ENCODE measurements at places on chromosomes 3 and 15.
A peak's percentile ranks its signal among the peaks of the same experiment; 100 is the strongest.

GRCh38 chr15:92097474-92098178, 244.1 kb downstream of the SLCO3A1 start:
- DNase-seq, result peak; percentile 51

GRCh38 chr15:82952158-82953081, at the start of gene HOMER2:
Gene HOMER2 (minus strand): TSS chr15:82952720. CDS start chr15:82952535, 185 bp downstream.
- peak; percentile 21 for DNase-seq

GRCh38 chr3:48407542-48408099, 22.3 kb downstream of the PLXNB1 start:
- no peak for DNase-seq

DNA sequence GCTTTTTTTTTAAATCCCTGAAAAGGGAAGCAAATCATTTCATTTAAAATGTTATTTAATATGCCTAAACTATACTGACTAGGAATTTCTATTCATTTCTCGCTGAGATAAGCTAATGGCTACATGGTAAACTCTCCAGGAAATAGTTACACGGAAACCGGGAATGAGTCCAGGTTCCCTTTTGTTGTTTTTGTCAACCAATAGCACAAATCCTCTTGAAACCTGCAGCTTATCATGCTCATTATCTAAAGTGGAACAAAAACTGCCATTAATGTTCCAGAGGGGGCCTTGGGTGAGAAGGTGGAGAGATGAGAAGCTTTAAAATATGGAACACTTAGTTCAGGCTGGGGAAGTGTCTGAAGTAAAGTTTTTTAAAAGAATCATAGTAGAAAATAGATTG, 113.5 kb upstream of the ALCAM start:
- DNase-seq, result no peak

DNA sequence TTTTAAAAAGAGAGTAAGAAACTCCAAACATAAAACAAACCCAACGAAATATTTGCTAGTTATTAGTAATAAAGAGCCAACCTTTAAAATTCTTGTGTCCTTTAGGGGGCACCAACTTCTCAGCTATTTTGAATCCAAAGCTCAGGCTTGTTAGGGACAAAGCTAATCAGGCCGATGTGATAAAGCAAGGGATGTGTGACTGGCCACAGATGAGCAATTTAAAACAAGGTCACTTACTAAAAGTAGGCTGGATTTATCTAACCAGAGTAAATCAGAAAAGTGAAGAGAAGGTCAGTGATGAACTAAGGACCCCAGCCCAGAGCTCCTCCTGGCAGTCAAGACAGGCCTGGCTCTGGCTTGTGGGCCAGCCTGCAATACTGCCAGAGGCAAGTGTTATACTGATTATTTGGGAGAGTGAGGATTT, 108.5 kb downstream of the CYP19A1 start:
- DNase-seq, result no peak

DNA sequence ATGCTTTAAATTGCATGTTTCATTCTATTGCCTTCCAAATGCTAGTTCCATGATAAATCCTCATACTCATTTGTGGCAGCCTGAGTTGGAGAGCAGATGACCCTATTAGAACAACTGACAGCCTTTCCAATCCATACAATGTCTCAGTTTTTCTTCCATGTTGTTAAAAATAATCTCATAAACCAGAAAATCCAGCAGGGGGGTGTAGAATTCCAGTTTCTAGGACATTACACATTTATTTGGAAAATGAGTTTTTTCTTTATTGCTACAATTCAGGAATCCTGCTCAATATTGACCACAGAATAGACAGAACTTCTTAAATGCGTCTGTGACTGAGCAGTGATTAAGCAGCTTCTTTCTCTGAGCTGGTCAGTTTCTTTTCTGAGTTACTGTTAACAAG, 174.2 kb upstream of the ATP10A start:
- DNase-seq, result no peak

GRCh38 chr3:74009961-74010844, 385.5 kb upstream of the PDZRN3 start:
- no peak for DNase-seq

- no peak for DNase-seq
Measured at GRCh38 chr15:34837246-34838016, 42.1 kb upstream of the ACTC1 start.

DNA sequence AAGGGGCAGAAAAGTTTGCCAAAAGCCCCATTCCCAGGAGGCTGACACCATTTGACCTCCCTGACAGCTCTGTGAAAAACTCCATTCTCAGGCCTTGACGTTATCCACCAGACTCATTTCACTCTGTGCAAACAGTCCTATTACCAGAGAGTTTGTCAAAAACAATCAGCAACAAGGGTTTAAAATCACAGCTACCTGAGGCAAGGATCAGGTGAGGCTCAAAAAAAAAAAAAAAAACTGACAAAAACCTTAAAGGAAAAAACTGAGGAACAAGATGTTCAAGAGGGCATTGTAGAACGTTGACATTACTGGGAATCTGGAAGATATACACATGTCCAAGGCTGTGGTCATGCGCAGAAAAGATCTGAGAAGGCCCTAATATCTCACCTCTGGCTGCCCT, 11.4 kb downstream of the AVEN start:
- no peak for DNase-seq

- no peak for DNase-seq
Measured at GRCh38 chr15:24823473-24823872, 131.3 kb upstream of the SNRPN start.

GRCh38 chr3:23071296-23071695, 131.8 kb upstream of the UBE2E2 start:
- no peak for DNase-seq

GRCh38 chr15:57134851-57135250, 216.4 kb downstream of the TCF12 start:
- DNase-seq, result no peak

- no peak for DNase-seq
Measured at GRCh38 chr3:128415200-128415772, 51.4 kb downstream of the DNAJB8 start.

GRCh38 chr3:48233542-48233941, 7.4 kb upstream of the ZNF589 start:
- DNase-seq, result no peak

DNA sequence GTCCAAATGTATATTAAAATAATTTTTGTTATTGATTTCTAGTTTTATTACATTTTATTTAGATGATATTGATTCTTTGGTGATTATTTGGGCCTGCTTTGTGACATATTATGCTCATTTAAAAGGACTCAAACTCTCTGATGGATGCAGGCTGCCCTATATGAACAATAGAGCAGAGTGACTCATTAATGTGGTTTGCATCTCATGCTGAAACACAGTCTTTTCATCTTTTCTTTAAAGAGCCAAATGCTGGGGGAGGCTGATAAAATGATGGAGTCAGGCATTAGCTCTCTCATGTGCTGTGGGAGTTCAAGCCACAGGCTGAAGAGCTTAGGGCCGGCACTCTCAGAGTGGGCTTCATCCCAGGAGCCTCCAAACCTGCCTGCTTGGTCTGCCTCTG, 7.2 kb downstream of the PLA1A start:
- DNase-seq, result no peak

- DNase-seq, result no peak
Measured at GRCh38 chr3:54917174-54917573, 10.7 kb downstream of the LRTM1 start.

GRCh38 chr3:58623478-58623877, 43.1 kb downstream of the FAM3D start:
- no peak for DNase-seq

- no peak for DNase-seq
Measured at GRCh38 chr3:197253238-197253947, 45.0 kb downstream of the DLG1 start.

DNA sequence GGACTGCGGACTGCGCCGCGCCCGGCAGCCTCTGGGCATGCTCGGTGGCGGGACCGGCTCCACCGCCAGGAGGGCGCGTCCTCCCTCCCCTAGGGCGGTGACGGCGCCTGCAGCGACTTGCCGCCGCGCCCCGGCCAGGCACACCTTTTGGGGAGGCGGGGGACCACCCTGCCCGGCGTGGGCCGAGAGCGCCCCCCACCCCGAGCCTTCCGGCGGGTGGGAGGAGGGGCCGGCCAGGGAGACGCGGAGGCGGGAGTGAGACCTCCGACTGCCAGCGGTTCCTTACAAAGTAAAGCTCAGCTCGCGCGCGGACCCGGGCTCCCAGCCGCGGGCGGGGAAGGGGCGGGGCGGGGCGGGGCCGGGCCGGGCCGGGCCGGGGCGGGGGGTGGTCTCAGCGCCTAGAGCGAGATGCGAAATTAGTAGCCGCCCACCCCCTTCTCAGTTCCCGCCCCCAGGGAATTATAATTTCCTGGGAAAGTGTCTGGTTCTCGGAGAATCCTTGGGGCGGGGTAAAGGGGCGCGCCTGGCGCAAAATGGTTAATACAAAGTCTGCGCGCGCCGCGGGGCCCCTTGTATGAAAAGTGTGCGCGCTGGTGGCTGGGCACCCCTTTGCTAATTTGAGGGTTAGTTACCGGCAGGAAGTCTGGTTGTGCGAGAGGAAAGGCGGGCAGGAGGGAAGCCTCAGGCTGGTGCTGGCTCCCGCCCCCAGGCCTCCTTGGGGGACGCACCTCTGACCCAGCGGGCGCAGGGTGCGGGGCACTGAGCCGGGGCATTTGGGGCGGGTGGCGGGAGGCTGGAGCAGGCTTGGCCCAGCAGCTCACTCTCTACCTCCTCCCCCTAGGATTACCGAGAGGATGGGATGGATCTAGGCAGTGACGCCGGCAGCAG, 224.8 kb upstream of the IL12A start:
- peak; percentile 52 for DNase-seq

DNA sequence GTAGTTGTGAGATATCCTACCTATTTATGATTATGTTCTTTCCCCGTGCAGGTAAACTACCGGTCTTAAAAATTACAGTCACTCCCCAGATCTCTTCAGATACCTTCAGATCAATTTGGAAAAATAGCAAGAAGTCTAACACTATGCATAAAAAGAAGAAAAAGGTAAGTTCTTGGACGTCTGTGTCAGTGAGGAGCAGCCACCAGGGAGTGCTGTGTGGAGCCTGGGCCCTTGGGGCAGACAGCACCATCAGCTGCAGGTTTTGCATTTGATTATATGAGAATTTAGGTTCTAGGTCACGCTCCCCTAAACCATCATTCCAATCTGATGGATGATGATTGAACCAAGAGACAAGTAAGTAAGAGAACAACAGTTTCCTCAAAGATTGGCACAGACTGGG, 8.9 kb upstream of the RNF7 start:
- DNase-seq, result no peak

- DNase-seq, result no peak
Measured at GRCh38 chr3:76011121-76011520, 225.8 kb upstream of the ZNF717 start.

- no peak for DNase-seq
Measured at GRCh38 chr3:37961622-37962431, 28.8 kb upstream of the VILL start.

GRCh38 chr3:16693820-16694219, 88.6 kb upstream of the DAZL start:
- DNase-seq, result no peak

DNA sequence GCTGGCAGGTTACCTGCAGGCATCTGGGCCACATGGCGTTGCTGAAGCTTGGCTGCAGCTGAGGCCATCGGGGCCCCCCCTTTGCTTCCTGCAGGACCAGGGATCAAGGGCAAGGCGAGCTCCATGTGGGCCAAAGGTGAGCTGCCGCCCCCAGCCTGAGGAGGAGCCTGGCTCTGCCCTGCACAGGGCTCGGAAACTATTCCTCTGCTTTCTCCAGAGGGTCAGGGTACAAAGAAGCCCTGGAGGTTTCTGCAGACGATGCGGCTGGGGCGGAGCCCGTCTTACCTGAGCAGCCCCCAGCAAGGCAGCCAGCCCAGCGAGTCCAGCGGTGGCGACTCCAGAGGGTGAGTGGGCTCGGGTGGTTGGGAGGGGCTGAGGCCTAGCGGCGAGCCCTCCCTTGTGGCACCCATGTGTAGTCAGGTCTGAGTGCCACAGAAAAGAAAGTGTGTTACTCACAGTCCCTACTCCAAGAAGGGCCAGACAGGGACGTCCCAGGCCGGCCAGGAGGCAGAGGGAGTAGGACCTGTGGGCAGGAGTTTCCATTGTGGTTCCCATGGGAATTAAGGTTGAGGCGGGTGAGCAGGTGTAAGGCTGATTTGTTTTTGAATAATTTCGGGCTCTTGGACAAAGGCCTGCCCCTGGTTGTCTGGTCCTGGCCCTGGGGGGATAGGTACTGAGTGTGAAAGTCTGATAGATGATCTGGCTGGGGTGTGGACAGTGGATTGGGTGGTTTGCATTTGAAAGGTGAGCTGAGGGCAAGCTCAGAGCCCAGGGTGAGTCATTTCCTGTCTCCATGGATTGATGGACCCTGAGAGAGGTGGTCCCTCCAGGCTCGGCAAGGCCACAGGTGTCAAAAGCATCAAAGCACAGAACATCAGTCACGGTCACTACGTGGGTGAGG, 25.4 kb downstream of the CFAP100 start:
- DNase-seq, result peak; percentile 3

- no peak for DNase-seq
Measured at GRCh38 chr15:41886741-41887140, 7.1 kb downstream of the SPTBN5 start.

DNA sequence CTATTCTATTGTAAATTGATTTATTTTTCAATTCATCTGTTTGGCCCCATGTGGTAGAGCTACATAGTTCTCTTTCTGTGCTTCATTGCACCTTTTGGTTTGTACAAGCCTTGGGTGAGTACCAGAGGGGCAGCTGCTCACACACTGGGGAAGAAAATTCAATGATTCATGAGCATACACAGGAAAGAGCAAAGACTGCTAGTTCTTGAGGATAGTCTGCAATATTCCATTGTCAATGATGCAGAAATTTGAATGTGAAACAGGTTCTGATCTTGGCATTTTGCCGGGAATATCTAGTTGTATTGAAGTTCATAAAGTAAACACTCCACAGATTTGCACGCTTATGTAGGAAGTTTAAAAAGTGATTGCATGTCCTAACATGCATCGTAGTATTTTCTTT, 304.6 kb downstream of the NAALADL2 start:
- no peak for DNase-seq

- no peak for DNase-seq
Measured at GRCh38 chr3:160130950-160131349, 94.3 kb upstream of the C3orf80 start.

GRCh38 chr15:77717333-77717990, 84.8 kb upstream of the LINGO1 start:
- no peak for DNase-seq

DNA sequence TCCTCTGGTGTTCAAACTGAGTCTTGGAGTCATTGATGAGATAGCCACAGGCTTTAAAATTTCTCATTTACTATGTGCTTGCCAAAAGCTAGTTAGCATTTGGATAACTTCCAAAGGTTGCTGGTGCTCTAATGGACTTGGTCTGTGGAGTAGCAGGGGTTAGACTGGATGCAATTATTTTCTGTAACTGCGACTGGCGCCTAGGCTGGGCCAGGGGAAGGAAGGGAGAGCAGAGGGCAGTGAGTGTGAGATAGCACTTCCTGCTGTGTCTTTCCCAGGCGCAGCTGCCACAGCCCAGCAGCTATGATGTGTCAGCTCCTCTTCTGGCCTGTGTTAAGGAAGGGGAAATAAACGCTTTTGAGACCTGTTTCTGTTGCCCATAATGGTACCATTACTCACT, 98.6 kb downstream of the MYRIP start:
- DNase-seq, result no peak

Measured in stimulated activated naive CD8-positive, alpha-beta T cell treated with anti-CD3 and anti-CD28 coated beads, Interleukin-15, amount 100 ng/mL, for 72 hours (primary cell).